ENCODE measurements at places on chromosomes 2 and 18.

GRCh38 chr2:240224676-240225075, 84.2 kb upstream of the OTOS start:
- peak; percentile 88 for DNase-seq

DNA sequence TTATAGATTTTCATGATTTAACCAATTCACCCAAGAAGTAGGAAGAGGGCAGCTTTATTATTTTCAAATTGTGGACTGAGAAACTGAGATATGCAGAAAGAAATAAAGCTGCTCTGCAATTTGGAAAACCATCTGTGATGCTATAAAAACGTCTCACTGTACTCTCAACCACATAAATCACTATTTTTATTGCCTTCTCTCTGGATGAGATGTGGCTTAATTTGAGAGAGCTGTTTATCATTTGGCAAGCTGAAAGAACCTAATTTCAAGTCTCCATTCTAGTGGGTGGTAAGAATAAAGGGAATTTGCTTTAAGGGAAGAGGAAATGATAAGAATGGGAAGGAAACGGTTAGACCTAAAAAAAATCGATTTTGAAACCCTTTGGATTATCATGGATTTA, 49.9 kb upstream of the CYP1B1 start:
- no peak for DNase-seq

- DNase-seq = no peak
Measured at GRCh38 chr18:10690366-10690765, 164.5 kb downstream of the NAPG start.

DNA sequence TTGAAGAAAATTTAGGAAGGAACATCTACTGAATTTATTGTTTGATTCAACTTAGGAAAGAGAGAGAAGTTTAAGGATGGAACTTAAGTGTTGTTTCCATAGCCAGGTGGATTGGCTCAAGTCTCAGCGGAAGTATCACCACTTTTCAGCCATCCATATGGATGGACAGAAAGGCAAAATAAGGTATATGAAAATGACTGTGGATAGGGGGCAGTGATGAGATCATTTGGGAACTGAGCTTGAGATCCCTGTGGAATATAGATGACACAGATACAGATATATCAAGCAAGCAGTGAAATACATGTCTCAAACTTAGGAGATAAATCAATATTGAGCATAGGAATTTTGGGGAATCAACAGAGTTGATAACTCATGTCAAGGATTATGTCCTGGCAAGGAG, 1462.7 kb upstream of the NXPH2 start:
- no peak for DNase-seq

DNA sequence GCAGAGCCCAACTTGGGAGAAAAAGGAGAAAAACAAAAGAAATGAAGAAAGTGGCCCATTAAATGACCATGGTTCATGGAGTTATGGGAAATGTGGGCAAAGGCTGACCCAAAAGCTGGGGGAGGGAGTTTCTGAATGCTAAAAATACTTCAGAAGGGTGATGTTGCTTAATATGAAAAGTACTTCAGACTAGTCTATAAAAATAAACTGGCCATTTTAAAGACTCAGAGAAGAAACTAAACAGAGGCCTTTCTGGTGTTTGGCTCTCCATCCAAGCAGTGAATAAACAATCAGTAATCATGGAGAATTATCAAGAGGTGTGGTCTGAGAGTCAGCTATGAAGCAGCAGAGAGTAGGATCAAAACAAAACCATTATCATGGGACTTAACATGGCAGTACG, 160.8 kb upstream of the MAPRE2 start:
- peak; percentile 4 for DNase-seq

GRCh38 chr2:108586116-108586515, 51.8 kb downstream of the LIMS1 start:
- no peak for DNase-seq

- no peak for DNase-seq
Measured at GRCh38 chr2:110828330-110828729, 96.0 kb downstream of the ACOXL start.

DNA sequence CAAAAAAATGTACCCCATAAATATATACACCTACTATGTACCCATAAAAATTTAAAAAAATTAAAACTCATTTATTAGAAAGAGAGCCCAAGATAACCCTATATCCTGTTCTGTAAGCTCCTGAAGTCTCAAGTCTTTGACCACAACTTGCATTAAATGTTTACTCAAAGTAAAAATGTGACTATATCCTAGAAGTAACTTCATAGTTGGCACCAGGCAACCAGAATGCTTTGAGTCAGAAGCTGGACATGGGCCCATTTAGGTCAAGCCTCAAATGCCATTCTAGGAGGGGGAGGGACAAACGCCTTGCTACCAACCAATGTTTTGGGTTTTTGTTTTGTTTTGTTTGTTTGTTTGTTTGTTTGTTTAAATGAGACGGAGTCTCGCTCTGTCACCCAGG, 9.3 kb upstream of the TBC1D8 start:
- peak; percentile 66 for DNase-seq

- DNase-seq = no peak
Measured at GRCh38 chr2:30797381-30798015, 9.7 kb downstream of the CAPN13 start.

GRCh38 chr2:146989741-146990140, 855.1 kb upstream of the ACVR2A start:
- DNase-seq = no peak

DNA sequence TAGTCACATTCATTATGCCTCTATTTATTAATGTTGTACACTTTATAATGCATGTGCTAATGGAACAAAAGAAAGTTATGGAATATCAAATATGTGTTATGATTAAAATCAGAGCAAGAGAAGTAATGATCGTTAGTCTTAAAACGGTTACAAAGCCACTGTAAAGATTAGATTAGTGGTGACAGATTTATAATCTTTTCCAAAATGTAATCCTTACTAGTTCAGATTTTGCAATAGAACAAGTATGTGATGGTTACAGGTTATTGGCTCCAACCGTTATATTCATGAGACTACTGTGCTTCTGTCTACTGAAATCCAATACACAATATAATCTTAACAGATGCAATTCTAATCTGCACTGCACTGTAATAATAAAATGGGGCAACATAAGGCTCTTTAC, 180.6 kb downstream of the ZNF521 start:
- peak; percentile 3 for DNase-seq

DNA sequence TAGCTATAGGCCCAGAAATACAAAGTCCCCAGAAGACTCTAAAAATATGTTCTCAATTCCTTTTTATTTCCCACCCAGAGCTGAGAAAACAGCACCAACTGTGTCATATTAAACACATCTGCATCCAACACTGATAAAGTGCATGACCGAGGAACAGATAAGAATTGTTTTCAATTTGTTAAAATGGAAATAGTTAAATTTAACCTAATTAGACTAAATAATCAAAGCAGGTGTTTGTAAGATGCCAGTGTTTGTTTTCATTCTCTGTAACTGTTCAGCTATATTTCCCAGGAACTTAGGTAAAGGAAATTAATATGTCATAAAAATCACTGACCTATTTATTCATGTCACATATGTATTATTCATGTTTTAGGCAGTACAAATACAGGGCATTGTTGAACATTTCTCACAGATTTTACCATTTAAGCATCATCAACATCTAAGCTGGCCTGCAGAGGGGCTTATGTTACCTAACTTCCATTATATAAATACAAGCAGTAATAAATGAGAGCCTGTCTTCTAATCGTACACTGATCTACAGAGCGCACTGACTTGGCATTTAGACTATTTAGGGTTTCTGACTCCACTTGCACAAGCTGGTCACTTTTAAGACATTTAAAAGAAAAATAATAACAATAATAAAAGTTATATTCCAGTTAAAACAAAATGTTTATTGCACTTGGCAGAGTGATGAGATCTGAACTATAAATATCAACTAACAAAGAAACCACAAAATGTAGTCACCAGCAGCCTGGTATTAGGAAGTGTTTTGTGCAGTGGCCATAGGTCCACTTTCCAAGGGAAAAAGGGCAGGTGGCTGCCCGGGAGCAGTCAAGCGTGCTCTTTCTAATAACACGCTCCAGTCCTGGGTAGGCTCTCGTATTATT, 86.6 kb upstream of the ZFP36L2 start:
- DNase-seq = peak; percentile 72

- DNase-seq = no peak
Measured at GRCh38 chr2:60499651-60500265, 53.7 kb downstream of the BCL11A start.

- DNase-seq = no peak
Measured at GRCh38 chr2:40773291-40773690, 321.4 kb upstream of the SLC8A1 start.

GRCh38 chr2:159939946-159940345, 122.5 kb downstream of the PLA2R1 start:
- no peak for DNase-seq

DNA sequence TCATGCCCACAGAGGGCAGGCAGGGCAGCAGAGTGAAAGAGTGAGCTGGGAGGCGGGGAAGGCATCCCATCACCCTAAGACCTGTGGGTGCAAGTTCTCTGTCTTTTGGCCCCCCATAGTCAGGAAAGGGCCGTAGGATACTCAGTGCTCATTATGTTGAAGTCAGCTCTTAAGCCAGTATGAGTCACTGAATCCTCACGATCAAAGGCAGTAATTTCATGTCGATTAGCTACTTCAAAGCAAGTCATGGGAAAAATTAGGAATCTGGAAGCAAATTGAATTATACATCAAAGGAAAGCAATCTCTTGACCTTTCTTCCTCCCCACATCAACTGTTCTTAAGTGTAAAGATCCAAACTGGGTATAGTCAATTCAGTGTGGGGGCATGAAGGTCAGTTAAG, 178.9 kb downstream of the FHOD3 start:
- no peak for DNase-seq

DNA sequence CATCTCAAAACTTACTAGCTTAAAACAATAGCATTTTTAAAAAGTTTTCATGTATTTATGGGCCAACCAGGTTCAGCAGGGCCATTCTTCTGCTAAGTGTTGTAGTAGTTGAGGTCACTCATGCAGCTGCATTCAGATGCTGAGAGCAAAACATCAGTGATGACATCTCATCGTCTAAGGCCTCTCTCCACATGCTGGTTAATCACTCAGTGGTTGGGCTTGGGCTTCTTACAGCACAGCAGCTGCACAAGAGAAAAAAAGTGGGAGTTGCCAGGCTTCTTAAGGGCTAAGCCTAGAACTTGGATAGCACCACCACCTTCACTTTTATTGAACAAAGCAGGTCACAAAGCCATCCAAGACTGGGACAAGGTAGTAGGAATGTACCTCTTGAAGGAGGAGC, 190.3 kb downstream of the IRS1 start:
- peak; percentile 80 for DNase-seq

GRCh38 chr2:120867290-120868241, 131.9 kb downstream of the GLI2 start:
- DNase-seq = peak; percentile 90

GRCh38 chr2:164917296-164917903, 37.9 kb downstream of the SLC38A11 start:
- peak; percentile 70 for DNase-seq

- DNase-seq = no peak
Measured at GRCh38 chr2:230682546-230682945, 30.1 kb upstream of the CAB39 start.

DNA sequence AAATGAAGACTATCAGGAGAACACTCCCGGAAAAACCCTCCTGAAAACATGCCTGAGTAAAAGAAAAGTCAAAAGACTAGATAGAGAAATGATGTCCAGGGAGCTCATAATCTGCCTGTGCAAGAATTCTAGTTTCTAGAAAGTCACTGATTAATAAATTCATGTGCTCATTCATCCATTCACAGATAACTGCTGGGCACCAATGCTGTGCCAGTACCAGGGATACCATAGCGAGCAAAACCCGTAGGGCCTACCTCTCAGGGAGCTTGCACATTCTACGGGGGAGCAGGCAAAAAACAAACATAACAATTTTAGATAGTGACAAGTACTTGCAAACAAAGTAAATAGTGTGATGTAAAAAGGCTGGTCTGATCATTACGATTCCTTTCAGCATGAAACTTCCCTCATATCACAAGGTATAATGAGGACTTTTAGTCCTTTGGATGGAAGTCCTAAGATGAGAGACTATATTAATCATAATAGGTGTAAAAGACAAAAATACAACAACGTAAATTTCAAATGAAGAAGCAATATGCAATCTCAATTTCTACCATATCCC, 289.9 kb downstream of the AFF3 start:
- no peak for DNase-seq

DNA sequence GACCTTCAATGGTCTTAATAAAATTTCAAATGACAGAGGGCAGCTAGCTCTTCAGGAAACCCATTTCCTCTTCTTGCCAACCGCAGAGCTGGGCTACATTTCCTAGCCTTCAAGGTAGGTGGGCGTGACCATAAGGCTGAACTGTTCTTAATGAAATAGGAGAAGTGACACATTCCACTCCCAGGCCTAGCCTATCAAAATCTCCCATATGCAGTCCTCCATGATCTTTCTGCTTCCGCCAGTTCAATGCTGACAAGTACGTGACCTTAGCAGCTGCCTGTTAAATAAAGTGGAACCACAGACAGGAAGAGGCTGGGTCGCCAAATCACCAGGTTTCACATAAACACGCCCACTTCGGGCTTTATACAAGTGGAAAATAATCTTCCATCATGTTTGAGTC, 13.2 kb downstream of the SERPINE2 start:
- DNase-seq = no peak

- DNase-seq = no peak
Measured at GRCh38 chr2:4085186-4085585, 381.8 kb downstream of the DCDC2C start.

DNA sequence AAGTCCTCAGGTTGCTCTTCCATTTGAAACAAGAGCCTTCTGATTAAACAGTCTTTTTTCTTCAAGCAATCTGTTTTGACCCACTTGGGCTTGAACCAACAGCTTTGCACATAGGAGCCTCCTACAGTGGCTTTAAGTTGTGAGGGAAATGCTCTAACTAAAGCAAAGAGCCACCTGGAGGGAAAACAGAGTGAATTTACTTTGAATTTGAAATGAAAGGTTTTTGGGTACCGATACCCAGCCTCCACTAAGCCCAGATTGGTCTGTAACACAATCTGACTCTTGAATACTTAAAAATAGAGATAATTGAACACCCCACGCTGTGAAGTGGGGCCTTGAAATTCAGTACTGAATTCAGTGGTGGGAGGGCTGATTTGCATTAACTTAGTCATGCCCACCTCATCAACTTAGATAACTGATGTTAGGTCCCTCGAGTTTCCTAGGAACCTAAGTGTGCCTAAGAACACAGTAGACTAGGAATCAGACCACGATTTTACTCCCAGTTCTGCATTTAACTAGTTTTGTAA, 56.3 kb upstream of the ACVR1C start:
- no peak for DNase-seq

DNA sequence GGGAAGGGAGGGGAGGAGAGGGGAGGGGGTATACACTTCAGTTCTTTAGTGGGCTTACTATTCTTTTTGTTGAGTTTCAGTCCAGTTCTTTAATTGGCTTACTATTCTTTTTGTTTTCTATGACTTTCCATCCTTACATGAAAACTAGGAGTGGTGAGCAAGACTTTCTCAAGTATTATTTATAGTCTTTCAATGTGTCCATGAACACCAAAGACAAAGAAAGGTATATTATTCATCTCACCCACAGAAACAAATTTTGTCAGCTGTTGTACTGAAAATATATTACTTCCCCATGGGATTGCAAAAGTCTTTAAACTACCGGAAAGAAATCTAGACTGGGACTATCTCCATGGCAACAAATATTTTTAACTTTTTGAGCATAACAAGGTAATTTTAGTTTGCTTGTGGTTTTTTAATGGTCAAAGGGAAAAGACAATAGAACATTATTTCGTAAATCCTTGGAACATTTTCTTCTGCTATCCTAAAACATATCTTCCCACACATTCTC, 17.6 kb downstream of the ADAM17 start:
- DNase-seq = peak; percentile 95

Measured in fibroblast of the aortic adventitia (primary cell).